ENCODE measurements at places on chromosomes 7 and 10.

DNA sequence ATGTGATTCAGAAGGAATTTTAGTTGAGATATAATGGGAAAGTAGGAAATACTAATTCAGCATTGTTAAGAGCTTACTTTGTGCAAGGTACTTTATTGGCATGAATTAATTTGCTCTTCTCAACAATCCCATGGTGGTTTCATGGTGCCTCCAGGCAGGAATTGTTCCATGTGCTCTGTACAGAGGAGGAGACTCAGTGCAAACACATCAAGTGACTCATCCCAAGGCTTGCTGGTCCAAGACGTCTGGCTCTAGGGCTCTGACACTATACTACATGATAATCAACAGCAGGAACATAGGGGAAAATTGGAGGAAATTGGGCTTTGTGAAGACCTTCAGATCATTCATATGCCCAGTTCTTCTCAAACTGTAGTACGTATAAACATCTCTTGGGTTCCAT, 66.5 kb upstream of the PRKG1 start:
- DNase-seq, result no peak

DNA sequence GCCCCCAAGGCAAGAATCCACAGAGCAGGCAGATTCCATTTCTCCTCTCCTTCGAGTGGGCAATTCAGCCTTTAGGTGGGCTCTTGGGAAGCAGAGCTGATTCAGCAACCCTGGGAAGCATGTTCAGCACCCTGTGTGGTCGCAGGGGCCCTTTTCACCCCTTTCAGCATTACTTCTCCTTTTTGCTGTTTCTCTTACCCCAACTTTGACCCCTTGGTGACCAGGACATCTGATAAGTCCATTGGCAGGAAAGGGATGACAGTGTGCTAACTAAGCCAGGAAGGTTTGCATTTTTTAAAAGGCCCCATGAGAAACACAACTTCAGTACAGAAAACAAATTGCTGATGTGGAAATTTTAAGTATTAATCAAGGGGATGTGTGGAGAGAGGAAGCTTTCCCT, 283.7 kb upstream of the NRP1 start:
- no peak for DNase-seq

DNA sequence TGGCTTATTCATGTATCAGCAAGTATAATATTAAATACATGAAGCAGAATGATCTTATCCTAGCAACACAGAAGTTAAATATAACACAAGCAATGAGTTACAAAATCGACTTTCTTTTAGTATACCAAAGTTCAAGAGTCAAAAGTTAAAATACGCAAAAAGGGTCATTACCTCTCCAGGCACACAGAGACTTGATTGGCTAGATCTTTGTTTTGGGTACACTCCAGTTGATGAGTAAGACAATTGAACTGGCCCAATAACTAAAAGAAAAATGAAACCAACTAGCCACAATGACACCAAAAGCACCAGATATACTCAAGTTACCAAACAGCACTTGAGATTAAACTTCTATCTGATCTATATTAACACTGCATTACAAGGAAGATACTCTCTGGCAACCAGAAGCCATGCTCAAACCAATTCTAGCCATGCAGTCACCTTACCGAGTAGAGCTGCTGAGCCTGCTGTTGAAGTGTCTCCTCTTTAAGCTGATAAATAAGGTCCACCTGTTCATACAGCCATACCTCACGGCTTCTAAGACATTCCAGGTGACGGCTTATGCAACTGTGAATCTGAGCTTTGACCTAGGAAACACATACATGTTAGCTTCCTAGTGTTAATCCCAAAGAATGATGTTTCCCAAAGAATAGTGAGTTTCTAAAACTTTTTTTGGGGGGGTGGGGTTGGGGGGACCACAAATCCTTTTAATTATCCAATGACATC, 15.6 kb downstream of the NCOA4 start:
- DNase-seq, result no peak

DNA sequence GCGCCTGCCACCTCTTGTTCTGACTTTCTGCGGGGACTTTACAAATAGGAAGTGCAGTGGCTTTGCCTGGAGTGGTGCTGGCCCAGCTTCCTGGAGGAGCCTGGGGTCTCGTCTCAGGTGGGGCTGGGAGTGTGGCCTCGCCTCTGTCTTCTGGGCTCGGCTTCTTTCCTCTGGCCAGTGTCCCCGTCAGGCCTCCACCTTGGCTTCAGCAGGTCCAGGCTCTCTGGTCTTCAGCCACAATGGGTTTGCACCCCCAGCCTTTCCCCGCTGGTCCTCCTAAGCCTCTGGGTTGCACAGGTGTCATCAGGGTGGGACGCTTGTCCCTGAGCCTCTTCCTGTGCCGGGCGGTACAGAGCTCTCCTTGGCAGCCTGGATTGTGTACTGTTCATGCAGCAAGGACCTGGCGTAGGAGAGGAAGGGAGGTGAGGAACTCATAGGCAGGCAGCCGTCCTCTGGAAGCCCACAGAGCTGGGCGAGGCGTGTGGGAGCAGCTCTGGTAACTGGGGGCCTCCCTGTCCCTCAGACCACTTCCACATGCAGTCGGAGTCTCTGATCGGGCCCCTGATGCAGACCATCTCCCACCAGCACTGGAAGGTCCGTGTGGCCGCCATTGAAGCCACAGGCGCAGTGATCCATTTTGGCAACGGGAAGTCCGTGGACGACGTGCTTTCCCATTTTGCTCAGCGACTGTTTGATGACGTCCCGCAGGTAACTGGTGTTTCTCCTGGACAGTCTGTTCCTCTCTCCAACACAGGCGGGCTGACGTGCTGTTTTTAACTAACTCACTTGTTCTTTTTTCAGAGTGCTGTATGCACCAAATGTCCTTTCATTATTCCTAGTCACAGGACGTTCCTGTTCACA, 2.3 kb upstream of the PRKAR1B start:
- no peak for DNase-seq

- DNase-seq, result no peak
These were observed 61.2 kb upstream of the MEOX2 start for GRCh38 chr7:15747712-15748111.

DNA sequence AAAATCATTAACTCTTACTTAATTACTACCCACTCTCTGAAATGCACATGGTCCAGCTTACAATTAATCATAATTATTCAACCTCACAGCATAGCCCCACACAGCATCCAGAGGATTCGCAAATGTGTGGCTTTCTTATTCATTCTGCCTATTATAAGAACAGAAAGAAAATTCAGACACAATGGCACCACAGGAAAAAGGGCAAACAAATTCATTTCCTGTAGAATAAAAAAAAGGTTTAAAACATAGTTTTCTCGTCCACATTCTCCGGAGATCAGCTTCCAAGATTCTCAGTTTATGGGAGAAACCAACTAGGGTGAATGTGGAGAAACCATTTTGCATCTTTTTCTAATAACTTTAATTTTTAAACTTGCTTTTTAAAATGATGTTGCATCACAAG, 201.6 kb downstream of the PARD3 start:
- DNase-seq, result no peak

- DNase-seq, result no peak
These were observed 226.0 kb downstream of the TCF7L2 start for GRCh38 chr10:113175756-113176651.

DNA sequence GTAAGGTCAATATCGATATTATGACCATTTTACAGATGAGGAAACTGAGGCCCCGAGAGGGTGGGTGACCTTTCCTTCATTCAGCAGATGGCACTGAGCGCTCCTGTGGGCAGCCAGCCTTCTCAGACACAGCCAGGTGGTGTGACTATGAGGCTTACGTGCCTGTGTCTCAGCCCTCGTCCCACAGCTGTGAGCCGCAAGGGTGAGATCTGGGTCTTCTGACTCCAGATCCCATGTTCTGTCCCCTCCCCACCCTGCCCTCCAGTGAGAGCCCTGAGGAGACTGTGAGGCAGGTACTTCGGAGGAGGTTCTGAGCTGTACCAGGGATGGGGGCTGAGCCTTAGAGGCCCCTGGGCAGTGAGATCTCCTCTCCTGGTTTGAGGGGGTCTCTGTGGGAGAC, 613.8 kb upstream of the FOXK1 start:
- no peak for DNase-seq

DNA sequence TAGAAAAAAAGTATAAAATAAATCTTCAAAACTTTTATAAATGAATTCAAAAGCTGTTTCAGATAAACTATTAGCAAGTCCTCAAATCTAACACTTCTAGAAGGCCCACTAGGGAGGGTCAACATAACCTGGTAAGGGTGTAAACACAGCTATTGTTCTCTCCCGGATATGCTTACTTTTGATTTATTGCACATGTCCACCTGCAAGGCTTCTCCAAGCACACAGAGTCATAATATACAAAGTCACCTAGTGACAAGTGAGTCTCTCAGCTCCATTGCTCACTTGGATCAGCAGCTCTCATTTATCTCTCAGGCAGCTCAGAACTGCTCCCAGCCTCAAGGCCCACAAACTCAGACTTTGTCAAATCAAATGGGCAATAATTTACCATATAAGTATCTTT, 44.0 kb upstream of the COL1A2 start:
- no peak for DNase-seq

GRCh38 chr10:45441239-45442190, 67.5 kb downstream of the ALOX5 start:
- no peak for DNase-seq

GRCh38 chr7:37218956-37219355, 229.7 kb downstream of the ELMO1 start:
- DNase-seq, result no peak

- DNase-seq, result peak; percentile 29
These were observed 86.2 kb downstream of the HIBADH start for GRCh38 chr7:27576360-27576944.

DNA sequence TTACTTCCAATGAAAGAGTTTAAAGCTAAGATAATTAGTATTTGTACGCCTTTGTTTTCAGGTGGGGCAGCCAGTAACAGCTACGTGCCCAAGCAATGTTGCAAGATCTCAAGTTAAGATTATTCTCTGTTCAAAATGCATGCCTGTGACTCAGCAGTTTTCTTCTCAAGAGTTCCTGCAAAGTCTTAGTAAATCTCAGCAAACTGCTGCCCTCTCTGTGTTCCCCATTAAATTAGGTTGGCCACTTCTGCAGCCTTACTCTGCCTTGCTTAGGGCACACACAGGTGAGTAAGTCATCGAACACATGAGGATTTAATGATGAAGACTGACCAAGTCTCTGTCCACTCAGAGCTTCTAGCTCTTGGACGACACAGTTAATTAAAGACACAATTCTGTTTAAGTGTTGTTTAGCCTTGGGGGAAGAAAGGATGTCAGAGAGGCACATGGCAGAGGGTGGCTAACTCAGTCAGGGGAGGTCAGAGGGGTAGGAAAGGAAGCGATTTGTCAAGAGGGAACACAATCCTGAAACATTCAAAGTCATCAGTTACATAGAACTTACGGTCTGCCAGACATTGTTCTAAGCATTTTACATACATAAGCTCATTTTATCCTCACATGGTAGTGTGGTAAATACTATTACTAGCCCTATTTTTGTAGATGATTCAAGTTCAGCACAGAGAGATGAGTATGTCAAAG, 20.2 kb upstream of the SLC35G1 start:
- no peak for DNase-seq

GRCh38 chr7:26648554-26648953, 215.8 kb downstream of the SKAP2 start:
- peak; percentile 38 for DNase-seq

DNA sequence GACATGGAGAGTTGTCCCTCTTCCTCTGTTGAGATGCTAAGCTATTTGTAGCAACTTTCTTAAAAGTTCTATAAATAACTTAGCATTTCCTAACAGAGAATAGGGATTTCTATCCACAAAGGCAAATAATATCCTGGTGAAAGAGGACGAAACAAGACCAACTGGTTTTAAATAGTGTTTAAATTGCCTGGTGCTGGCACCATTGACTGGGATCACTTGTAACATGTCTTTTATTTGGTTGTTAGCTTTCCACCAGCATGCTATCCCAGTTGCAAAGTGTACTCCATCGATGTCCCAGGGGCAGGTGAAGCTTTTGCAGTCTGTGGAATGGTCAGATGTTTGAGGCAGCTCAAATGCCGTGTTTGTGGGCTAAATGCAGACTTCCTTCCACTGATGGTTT, 3.7 kb downstream of the SUFU start:
- no peak for DNase-seq

- peak; percentile 13 for DNase-seq
These were observed 79.3 kb downstream of the INSYN2A start for GRCh38 chr10:127117125-127117524.

DNA sequence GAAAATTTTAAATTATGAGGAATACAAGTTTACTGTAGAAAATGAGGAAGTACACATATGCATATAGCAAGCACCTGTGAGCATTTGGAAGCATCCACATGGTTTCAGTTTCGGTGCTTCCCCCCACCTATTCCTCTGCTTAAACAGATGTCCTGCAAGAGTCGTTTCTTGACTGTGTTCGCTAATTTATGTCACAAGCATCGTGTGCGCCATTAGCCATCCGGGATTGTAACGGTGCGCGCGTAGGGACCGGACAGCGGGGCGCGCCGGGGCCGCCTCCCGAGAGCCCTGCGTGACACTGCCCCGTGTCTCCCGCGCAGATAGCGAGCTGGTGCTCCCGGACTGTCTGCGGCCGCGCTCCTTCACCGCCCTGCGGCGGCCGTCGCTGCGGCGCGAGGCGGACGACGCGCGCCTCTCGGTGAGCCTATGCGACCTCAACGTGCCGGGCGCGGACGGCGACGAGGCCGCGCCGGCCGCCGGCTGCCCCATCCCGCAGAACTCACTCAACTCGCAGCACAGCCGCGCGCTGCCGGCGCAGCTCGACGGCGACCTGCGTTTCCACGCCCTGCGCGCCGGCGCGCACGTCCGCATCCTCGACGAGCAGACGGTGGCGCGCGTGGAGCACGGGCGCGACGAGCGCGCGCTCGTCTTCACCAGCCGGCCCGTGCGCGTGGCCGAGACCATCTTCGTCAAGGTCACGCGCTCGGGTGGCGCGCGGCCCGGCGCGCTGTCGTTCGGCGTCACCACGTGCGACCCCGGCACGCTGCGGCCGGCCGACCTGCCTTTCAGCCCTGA, 90.9 kb downstream of the NEURL1 start:
- no peak for DNase-seq

DNA sequence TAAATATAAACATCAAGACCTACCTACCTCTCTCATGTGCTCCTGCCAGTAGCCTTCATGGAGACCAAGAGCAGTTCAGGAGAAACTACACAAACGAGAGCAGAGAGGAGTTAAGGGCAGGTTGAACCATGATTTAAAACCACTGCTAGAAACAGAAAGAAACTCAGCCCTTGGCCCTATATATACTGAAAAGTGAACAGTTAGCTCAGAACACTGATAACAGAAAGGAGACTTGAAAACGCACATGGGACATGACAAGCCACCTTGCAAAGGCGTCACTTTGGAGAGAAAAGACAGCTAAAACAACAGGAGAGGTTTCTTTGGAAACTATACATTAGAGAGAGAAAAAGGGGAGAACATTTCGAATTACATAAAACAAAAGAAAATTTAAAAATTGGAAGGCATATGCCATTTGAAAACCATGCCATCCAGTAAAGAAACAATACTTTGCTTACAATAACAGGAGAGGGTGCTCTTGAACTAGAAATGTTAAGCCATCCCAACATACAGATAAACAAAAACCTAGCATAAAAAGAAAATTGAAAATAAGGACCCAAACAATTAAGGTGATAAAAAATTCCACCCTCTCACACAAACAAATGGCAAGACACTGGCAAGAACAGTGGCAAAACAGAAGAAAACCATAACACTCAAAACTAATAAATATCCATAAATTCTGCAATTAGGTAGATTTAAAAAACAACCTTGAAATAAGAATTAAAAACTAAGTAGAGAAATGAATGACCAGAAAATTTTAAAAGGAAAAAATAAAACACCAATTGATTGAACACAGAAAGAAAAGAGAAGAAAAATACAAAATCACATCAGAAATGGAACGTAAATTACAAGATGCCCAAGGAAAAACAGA, 232.7 kb downstream of the IMMP2L start:
- DNase-seq, result no peak
